Hippocampal formation (tissue), 2 donors: ENCODE measurements at places on chromosomes 4 and X.

- DNase-seq = no peak
These were observed 56.4 kb downstream of the RAB28 start for GRCh38 chr4:13427599-13428325.

GRCh38 chrX:16695079-16695676, 17.3 kb downstream of the CTPS2 start:
- DNase-seq = peak; percentile 41

GRCh38 chrX:2325076-2325784, 175.5 kb downstream of the DHRSX start:
- DNase-seq = no peak

- DNase-seq = no peak
These were observed 64.1 kb downstream of the TNIP2 start for GRCh38 chr4:2691952-2692435.

- no peak for DNase-seq
These were observed 1.0 kb upstream of the CLDN22 start for GRCh38 chr4:183321079-183321478.

GRCh38 chrX:20421275-20421674, 154.6 kb upstream of the RPS6KA3 start:
- DNase-seq = no peak

DNA sequence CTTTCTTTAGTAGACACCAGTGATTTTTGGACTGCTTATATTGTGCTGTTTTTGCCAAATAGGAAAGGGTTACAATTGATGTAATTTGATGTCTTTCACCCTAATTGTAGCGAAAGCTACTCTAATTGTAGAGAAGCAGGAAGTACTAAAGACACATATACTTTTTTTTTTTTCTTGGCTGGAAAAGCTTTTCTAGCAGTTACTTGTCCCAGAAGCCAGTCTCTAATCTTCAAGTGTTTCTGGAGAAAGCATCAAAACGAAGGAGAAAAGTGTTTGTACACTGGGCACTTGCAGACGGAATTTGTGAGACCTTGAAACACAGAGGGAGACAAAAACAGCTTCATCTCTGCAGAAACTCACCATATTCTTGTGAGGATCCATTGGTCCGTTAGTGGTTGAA, 616.5 kb upstream of the LCORL start:
- no peak for DNase-seq

GRCh38 chr4:7902101-7902553, 37.5 kb downstream of the AFAP1 start:
- no peak for DNase-seq

DNA sequence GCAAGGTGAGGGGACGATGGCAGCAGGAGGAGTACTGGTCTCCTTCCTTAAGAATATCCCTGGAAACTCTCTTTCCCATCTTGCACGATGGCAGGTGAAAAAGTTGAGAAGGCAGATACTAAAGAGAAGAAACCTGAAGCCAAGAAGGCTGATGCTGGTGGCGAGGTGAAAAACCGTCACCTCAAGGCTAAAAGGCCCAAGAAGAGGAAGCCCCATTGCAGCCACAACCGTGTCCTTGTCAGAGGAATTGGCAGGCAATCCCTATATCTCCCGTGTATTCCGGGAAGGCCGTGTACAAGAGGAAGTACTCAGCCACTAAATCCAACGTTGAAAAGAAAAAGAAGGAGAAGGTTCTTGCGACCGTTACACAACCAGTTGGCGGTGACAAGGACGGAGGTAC, 40.0 kb downstream of the CRLF2 start:
- no peak for DNase-seq

- no peak for DNase-seq
These were observed 81.5 kb downstream of the RCHY1 start for GRCh38 chr4:75432683-75433082.

DNA sequence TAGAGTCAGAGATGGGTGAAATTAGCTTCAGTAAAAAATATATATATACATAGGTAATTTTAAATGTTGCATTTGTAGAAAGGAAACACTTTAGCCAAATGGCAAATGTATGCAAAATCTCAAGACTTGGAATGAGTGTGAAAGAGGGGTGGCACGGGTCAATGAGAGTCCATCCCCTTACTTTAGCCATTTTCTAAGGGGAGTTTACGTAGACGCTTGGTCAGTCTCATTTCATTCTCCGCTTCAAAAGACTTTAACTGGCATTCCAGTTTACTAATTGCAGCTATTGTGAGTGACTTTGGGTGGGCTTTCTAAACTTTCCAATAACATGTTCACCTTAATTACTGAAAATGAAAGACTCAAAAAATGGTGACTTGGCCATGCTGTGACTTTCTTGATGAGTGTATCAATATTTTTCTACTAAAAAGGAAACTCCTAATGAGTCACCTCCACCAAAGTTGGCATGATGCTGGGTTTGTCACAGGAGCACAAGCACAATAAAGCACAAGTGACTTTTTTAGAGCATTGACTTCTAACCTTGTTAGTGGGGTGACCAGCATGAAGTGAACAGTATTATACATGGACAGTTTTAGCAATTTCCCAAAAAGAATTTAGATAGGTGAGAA, 356.0 kb upstream of the RASGEF1B start:
- DNase-seq = no peak

DNA sequence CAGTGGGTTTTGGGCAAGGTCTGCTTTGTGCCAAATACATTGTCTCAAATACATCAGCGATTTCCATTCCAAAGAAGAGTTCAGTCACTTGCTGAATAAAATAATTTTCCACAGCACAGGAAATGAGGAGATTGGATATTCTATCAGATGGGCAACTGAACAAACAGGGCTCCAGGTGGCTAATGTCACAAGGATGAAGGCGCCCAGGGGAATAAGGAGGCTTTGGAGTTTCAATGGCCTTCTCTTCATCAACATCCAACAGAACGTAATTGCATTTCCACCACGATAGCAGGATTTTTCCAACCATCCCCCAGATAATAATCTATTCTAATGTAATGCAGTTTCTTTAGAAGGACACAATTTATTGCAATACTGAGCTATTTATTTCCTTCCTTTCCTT, 104.7 kb upstream of the KLHL13 start:
- no peak for DNase-seq

GRCh38 chr4:37662251-37662650, 23.9 kb downstream of the RELL1 start:
- DNase-seq = no peak

GRCh38 chr4:98778206-98778605, 119.8 kb upstream of the TSPAN5 start:
- no peak for DNase-seq

- no peak for DNase-seq
These were observed 90.3 kb downstream of the COMMD8 start for GRCh38 chr4:47373174-47373573.

- no peak for DNase-seq
These were observed 355 bp downstream of the SCML1 start for GRCh38 chrX:17737710-17737985.

DNA sequence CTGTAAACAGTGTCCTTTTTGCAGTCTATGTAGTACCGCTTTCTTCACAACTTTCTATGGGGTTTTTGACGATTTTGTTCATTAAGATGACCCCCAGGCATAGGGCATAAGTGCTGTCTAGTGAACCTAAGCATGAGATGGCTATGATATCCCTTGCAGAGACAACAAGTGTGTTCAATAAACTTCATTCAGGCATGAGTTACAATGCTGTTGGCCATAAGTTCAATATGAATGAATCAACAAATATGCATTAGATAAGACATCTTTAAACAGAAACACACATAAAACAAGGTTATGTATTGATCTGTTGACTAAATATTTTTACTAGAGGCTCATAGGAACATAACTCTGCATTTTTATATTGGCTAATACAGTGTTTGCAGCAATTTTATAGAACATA, 1322.0 kb downstream of the ARAP2 start:
- DNase-seq = no peak

- no peak for DNase-seq
These were observed 234.8 kb downstream of the IL15 start for GRCh38 chr4:141871086-141871770.

- no peak for DNase-seq
These were observed 4.0 kb downstream of the DUSP9 start for GRCh38 chrX:153650959-153651358.

DNA sequence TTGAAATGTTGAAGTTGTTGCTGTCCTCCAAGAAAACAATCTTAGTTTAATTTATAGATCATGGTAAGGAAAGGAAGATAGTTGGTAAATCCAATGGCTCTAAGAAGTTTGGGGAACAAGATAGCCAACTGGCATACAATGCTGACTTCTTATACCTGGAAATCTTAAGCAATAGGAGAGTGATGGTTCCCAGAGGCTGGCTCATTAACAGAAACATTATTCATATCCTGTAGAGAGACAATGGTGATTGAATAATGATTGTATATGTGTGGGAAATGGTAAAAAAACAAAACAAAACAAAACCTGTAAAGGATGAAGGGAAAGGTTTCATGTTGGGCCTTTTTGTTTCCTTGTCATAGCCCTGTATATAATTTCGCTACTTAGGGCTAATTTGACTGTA, 174.9 kb upstream of the CTSO start:
- DNase-seq = no peak
